ENCODE measurements at places on chromosomes 1 and 21.

GRCh38 chr1:43994071-43994470 lies 2.7 kb downstream of the CCDC24 start:
- DNase-seq = no peak

GRCh38 chr21:36709868-36710728 lies 11.2 kb downstream of the SIM2 start:
- DNase-seq = no peak

- DNase-seq = no peak
These were observed 121.9 kb downstream of the SETD4 start for GRCh38 chr21:35938446-35938845.

DNA sequence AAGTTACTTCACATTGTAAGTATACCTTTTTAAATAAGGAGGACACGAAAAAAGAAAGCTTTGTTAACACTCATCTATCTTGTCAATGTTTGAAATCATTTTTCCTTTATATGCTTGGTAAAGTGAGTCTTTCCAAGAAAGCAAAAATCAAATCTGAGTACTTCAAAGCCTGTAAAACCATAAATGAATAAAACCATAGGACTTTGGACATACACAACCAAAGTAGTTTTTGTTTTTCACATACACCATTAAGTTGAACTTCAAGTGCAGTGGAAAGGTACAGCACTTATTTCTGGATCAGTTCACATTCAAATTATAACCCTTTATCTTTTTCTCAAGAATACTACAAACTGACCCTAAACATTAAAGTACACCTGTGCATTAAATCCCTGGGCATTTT lies 10.1 kb upstream of the PSMG1 start:
- DNase-seq = no peak

DNA sequence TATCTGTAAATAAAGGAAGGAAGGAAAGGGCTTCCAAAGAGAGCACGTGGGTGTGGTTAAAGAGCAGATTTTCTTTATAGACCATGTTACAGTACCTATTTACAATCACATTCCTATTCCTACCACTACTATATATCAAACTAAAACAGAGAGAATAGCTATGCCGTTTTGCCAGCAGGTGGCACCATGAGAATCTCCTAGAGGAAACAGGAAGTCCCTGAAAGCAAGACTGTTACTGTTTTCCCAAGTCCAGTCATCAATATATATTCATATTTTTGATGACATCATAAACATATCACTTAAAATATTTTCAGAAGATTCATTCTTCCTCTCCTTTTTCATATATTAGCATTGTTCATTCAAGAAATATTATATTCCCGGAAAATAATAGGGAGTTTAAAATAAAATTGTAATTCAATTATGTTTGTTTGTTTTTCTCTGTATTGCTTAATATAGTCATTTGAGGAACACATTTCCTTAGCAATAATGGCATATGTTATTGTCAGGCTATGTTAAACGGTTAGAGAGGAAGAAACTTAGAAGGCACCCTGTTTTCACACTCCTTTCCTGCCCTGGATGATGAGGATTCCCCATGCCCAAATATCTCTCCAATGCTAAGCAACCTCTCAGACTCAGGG lies 6.6 kb downstream of the CCDC190 start:
- peak; percentile 72 for DNase-seq

- DNase-seq = peak; percentile 80
These were observed 201.0 kb downstream of the USH2A start for GRCh38 chr1:216222288-216222687.
